T-helper 2 cell treated with Interferon-gamma antibody and Interleukin-4, amounts not matched to agents 5 μg/mL and 100 μg/mL, for 36 hours (primary cell): ENCODE measurements at places on chromosomes 16 and 17.

DNA sequence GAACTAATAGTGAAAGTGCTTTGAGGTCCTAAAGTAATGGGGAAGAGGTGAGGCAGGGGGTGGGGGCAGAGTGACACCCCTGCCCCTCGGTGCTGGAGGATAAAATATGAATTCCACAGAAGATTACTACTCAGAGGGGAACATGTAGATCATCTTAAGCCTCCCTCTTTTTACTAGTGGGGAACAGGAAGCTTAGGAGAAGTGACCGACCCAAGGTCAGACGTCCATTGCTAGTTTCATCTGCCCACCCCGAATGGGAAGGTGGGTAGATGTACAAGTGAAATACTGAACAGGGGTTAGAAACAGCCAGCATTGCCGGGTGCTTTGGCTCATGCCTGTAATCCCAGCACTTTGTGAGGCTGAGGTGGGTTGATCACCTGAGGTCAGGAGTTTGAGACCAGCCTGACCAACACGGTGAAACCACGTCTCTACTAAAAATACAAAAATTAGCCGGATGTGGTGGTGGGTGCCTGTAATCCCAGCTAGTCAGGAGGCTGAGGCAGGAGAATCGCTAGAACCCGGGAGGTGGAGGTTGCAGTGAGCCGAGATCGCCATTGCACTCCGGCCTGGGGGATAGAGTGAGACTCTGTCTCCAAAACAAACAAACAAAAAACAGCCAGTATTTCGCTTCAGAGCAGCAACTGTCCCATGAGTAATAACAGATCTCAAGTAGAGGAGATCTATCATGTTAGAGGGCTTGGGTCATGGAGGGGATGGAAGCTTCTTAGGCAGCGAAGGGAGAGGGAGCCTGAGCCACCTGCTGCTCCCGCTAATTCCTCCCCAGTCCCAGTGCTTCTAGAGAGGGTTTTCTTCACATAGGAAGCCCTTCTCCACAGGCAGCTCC lies 1.2 kb upstream of the NR1D1 start:
- no peak overlapping the region for H3K27ac ChIP-seq
- H3K4me3 ChIP-seq = peak overlapping the region; percentile 90
- peaks cover 9% of the 10 kb centered on the region for H3K36me3 ChIP-seq
- no peak for DNase-seq

- DNase-seq = no peak
- no peaks in the 10 kb centered on the region for H3K4me1 ChIP-seq
- peaks cover 2% of the 10 kb centered on the region for H3K27me3 ChIP-seq
- no peaks in the 10 kb centered on the region for H3K36me3 ChIP-seq
- H3K4me3 ChIP-seq = no peak overlapping the region
These were observed 20.1 kb downstream of the UNC119 start for GRCh38 chr17:28532050-28532960.

GRCh38 chr16:74652249-74652648 lies 14.4 kb downstream of the RFWD3 start:
- H3K4me1 ChIP-seq = peaks cover 25% of the 10 kb centered on the region
- peaks cover 54% of the 10 kb centered on the region for H3K36me3 ChIP-seq
- DNase-seq = no peak
- no peak overlapping the region for H3K4me3 ChIP-seq

GRCh38 chr17:51056813-51057510 lies 63.7 kb downstream of the SPAG9 start:
- DNase-seq = no peak
- no peak overlapping the region for H3K4me3 ChIP-seq
- no peaks in the 10 kb centered on the region for H3K27me3 ChIP-seq
- no peaks in the 10 kb centered on the region for H3K4me1 ChIP-seq

- peaks cover 8% of the 10 kb centered on the region for H3K4me1 ChIP-seq
- H3K4me3 ChIP-seq = no peak overlapping the region
- peaks cover 52% of the 10 kb centered on the region for H3K36me3 ChIP-seq
- H3K27me3 ChIP-seq = no peaks in the 10 kb centered on the region
- H3K27ac ChIP-seq = no peak overlapping the region
These were observed 5.4 kb downstream of the MEAK7 start for GRCh38 chr16:84498859-84499620.

- no peak for DNase-seq
- no peak overlapping the region for H3K4me3 ChIP-seq
- H3K27ac ChIP-seq = no peak overlapping the region
- H3K4me1 ChIP-seq = no peaks in the 10 kb centered on the region
- H3K27me3 ChIP-seq = no peaks in the 10 kb centered on the region
These were observed 98.3 kb upstream of the CIBAR2 start for GRCh38 chr16:85210423-85211169.

DNA sequence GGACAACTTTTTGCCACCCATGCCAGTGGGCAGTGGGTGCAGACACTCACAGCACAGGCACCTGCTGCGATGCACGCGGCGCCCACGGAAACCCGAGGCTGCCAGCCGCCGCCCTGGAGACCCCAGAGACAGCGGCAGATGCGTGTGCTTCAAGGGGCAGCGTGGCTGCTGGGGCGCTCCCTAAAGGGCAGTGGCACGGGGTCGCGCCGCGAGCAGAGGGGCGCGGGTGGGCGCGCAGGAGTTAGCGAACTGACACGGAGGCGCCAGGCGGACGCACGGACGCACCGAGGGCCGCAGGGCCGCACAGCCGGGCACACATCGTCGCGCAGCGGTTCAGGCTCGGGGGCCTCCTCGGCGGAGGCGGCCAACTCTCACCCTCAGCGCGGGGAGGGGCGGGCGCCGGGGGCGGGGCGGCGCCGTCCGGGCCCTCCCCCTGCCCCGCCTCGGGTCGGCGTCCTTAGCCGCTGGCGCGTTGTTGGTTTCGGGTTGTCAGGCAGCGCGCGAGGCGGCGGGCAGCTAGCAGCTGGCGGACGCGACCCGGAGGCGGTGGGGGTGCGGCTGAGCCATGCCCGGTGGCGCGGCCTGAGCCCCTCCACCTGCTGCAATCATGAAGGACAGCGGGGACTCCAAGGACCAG lies at the start of gene KIF19:
TSS of gene KIF19 (plus strand) at position 484 of the 637 bp plus-strand sequence. CDS start at position 608, 124 bp downstream.
- peak within 1 kb of the TSS; percentile 51 for H3K4me3 ChIP-seq
- peaks cover 43% of the 10 kb centered on the region for H3K27me3 ChIP-seq
- peak; percentile 59 for DNase-seq
- peaks cover 4% of the 10 kb centered on the region for H3K36me3 ChIP-seq

- no peaks in the 10 kb centered on the region for H3K4me1 ChIP-seq
- no peak overlapping the region for H3K4me3 ChIP-seq
- DNase-seq = no peak
- no peak overlapping the region for H3K27ac ChIP-seq
- no peaks in the 10 kb centered on the region for H3K36me3 ChIP-seq
These were observed 121.0 kb upstream of the NLRP1 start for GRCh38 chr17:5705081-5705875.

GRCh38 chr16:4081521-4082021 lies 34.7 kb downstream of the ADCY9 start:
- DNase-seq = no peak
- H3K4me3 ChIP-seq = peak overlapping the region; percentile 45
- H3K27ac ChIP-seq = no peak overlapping the region
- peaks cover 27% of the 10 kb centered on the region for H3K4me1 ChIP-seq
- no peaks in the 10 kb centered on the region for H3K27me3 ChIP-seq

- H3K4me3 ChIP-seq = no peak overlapping the region
- no peaks in the 10 kb centered on the region for H3K36me3 ChIP-seq
- H3K27ac ChIP-seq = no peak overlapping the region
- no peaks in the 10 kb centered on the region for H3K27me3 ChIP-seq
These were observed 16.6 kb downstream of the NAGPA start for GRCh38 chr16:5016967-5017677.

- no peak for DNase-seq
- no peaks in the 10 kb centered on the region for H3K36me3 ChIP-seq
- H3K27me3 ChIP-seq = no peaks in the 10 kb centered on the region
- no peak overlapping the region for H3K27ac ChIP-seq
These were observed 74.5 kb downstream of the ERCC4 start for GRCh38 chr16:13994239-13995106.

GRCh38 chr16:8096211-8096610 lies 494.1 kb downstream of the TMEM114 start:
- no peaks in the 10 kb centered on the region for H3K27me3 ChIP-seq
- H3K4me3 ChIP-seq = no peak overlapping the region
- H3K27ac ChIP-seq = no peak overlapping the region
- H3K4me1 ChIP-seq = no peaks in the 10 kb centered on the region
- H3K36me3 ChIP-seq = no peaks in the 10 kb centered on the region
- DNase-seq = no peak

- no peak for DNase-seq
- no peak overlapping the region for H3K4me3 ChIP-seq
- no peaks in the 10 kb centered on the region for H3K27me3 ChIP-seq
- H3K4me1 ChIP-seq = no peaks in the 10 kb centered on the region
- H3K27ac ChIP-seq = no peak overlapping the region
These were observed 16.2 kb upstream of the PVALEF start for GRCh38 chr17:81148986-81149533.

DNA sequence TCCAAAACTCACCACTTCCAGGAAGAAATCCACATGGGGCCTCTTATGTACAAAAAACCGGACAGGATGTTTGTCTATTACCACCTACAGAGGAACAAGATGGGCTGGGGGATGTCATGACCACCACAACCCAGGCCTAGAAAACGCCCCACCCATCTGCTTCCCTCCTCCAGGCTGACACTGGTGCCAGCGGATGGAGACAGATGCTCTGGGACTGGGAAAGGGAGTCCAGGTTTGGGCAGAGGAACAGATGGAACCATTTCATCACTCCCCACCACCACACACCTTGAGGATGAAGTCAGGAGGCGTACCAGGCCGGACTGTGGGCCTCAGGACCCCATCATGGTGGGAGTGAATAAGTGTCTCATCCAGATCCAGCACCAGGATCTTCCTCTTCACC lies 4.5 kb upstream of the GABARAP start:
- H3K27me3 ChIP-seq = no peaks in the 10 kb centered on the region
- no peak overlapping the region for H3K4me3 ChIP-seq
- peaks cover 29% of the 10 kb centered on the region for H3K4me1 ChIP-seq
- peaks cover 42% of the 10 kb centered on the region for H3K36me3 ChIP-seq

- H3K27ac ChIP-seq = peak overlapping the region; percentile 84
- H3K4me3 ChIP-seq = peak overlapping the region; percentile 88
- H3K27me3 ChIP-seq = no peaks in the 10 kb centered on the region
- peaks cover 2% of the 10 kb centered on the region for H3K36me3 ChIP-seq
- H3K4me1 ChIP-seq = peaks cover 33% of the 10 kb centered on the region
These were observed 191.1 kb upstream of the CIBAR2 start for GRCh38 chr16:85303354-85303883.

DNA sequence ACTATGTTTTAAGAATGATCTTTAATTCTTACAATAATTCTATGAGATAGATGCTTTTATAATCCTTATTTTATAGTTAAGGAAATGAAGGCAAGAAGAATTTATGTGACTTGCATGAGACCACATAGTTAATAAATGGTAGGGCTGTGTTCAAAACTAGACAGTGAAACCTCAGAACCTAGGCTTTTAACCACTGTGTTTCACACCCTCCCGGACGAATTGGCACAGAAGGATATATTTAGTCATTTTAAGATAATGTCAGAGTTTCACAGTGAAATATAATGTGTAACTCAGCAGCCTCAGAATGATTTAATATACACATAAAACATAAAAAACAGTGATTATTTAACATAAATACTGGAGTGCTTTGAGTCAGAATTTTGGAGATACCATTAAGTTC lies 57.0 kb downstream of the NSRP1 start:
- no peaks in the 10 kb centered on the region for H3K27me3 ChIP-seq
- H3K4me3 ChIP-seq = no peak overlapping the region
- no peak overlapping the region for H3K27ac ChIP-seq
- peaks cover 23% of the 10 kb centered on the region for H3K36me3 ChIP-seq
- DNase-seq = peak; percentile 47
- H3K4me1 ChIP-seq = peaks cover 17% of the 10 kb centered on the region

DNA sequence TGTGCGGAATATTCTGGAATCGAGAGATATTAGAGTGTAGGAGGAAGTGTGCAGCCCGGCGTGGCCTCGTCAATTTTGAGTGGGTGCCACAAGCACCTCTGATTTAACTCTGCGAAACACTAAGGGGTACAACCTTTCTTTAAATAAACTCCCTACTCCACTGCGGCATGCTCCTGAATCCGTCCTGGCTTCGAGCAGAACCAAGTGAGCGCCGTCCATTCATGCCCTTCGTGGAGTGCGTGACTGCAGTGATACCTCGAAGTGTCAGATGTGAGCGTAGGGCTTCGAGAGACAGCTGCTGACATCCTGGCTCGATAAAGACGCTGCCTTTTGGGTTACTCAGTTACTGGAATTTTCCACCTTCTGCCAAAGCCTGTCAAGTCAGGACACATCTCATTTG lies 128.8 kb downstream of the FOXL1 start:
- no peaks in the 10 kb centered on the region for H3K4me1 ChIP-seq
- no peak overlapping the region for H3K4me3 ChIP-seq
- no peaks in the 10 kb centered on the region for H3K36me3 ChIP-seq

- H3K36me3 ChIP-seq = peaks cover 7% of the 10 kb centered on the region
- H3K4me1 ChIP-seq = peaks cover 50% of the 10 kb centered on the region
- H3K27me3 ChIP-seq = peaks cover 14% of the 10 kb centered on the region
- H3K27ac ChIP-seq = no peak overlapping the region
- no peak for DNase-seq
These were observed 33.8 kb upstream of the ADGRG1 start for GRCh38 chr16:57594531-57595031.

- H3K36me3 ChIP-seq = no peaks in the 10 kb centered on the region
- H3K27ac ChIP-seq = peak within 1 kb of the TSS; percentile 73
- peak within 1 kb of the TSS; percentile 87 for H3K4me3 ChIP-seq
These were observed at the start of gene NKD1 for GRCh38 chr16:50548125-50548908. Gene NKD1 (plus strand): TSS chr16:50548396. CDS start chr16:50548554, 158 bp downstream.

DNA sequence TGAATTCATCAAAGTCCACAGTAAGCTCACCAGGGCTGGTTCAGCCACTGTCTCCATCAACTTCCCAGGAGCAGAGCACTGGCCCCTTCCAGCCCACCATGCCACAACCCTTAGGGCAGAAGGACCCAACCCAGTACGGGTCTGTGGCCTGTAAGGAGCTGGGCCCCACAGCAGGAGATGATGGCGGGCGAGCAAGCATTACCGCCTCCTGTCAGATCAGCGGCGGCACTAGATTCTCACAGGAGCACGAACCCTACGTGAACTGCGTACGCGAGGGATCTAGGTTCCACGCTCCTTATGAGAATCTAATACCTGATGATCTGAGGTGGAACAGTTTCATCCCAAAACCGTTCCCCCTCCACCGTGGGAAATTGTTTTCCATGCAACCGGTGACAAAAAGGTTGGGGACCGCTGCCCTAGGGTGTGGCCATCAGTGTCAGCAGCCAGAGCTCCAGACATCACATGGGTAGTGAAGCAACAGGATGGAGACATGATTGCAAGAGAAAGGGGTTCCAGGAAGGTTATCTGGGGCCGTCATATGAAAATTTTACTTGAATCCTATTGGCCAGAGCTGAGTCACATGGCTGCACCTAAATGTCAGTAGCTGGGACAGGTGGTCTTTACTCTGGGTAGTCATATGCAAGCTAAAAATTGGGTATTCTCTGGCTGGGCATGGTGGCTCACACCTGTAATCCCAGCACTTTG lies 12.4 kb upstream of the SLC25A19 start:
- H3K4me3 ChIP-seq = no peak overlapping the region
- peaks cover 3% of the 10 kb centered on the region for H3K36me3 ChIP-seq
- no peak overlapping the region for H3K27ac ChIP-seq
- H3K4me1 ChIP-seq = peaks cover 10% of the 10 kb centered on the region
- no peaks in the 10 kb centered on the region for H3K27me3 ChIP-seq
